NAMALWA (cell line): ENCODE measurements at places on chromosomes 7 and 10.

- DNase-seq, result no peak
Measured at GRCh38 chr10:75542906-75543305, 111.5 kb downstream of the LRMDA start.

GRCh38 chr7:28533731-28534531 is 121.6 kb downstream of the CREB5 start:
- DNase-seq, result no peak

DNA sequence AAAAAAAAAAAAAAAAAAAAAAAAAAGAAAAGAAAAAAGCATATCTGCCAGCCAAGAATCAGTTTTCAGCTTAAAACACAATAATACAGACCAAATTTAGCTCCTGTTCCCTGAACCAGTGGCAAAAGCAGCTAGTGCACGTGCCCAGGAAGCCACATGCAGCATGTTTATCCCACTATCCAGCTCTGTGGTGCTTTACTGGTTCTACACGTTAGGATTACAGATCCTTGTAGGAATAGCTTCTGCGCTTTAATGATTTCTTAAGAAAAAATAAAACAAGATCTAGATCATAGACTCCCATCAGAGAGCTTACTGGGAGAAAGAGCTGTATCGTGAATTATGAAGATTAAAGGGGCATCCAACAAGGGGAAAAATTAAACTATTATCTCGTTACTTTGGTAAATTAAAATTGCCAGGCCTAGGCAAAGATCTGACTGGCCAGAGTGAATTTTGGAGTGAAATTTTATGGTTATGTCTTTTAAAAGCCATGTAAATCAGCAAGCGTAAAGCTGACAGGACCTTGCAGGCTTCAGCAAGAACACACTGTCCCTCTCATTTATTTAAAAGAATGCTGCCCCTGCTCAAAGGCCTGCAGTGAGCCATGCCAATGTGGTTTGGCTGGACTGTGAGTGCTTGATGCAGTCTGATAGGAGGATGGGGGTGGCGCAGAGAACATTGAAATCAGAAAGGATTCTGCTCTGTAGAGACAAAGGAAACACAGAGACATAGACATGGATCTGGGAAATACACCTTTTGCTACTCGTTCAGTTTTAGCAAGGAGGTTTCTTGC is 177.3 kb upstream of the PHYHIPL start:
- no peak for DNase-seq

DNA sequence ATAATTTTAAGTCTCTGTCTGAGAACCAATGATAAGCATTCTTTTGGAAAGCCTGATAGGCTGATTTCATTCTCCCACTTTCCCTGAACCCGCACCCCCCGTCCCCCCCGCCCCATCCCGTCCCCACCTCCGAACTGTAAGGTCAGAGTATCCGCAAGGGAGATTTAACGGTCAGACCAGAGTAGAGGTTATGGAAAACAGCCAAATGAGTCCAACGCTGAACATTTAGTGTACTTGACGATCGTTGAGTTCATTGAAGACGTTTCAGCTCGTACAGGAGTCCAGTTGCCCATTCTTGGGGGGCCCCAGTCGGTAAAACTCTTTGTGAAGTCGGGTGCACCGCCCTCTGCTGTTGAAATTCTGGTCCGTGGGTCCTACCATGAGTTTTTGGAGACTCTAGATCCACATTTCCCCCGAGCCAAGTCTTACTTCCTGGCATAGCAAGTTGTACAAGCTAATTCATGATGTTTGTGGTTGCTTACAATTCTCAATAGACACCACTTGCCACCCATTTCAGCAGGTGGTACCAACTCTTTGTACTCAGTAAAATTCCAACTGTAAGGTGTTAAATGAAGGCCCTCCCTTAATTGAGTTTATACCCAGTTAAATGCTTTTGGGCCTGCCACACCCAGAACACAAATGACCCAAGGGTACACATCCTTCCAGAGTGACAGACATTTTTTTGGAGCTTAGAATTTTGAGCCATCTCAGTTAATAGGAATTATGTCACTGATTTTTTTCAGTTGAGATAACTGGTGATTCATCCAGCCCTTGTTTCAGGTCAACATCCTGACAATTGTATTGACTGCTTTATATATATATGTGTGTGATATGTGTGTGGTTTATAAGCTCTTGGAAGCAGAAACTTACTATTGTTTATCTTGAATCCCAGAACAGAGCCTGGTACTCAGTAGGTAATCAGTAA is 1.2 kb downstream of the MARCHF5 start:
- DNase-seq, result peak; percentile 79

DNA sequence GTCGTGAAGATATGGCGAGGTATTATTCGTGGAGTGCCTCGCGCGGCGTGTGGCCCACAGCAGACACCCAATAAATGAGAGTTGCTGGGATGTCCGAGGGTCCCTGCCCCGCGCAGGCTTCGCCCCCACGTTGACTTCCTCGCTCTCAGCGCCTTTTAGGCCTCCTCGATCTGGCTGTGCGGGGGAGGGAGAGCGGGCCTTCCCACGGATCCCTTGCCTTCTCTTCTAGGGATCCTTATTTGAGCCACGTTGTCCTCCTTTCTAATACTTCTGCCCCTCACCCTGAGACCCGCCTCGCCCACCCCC is 660 bp downstream of the VCL start:
- no peak for DNase-seq

- no peak for DNase-seq
Measured at GRCh38 chr7:95421847-95422444, 12.9 kb downstream of the PON2 start.

GRCh38 chr7:38171623-38172391 is 6.2 kb upstream of the STARD3NL start:
- DNase-seq, result no peak

GRCh38 chr7:104951546-104951945 is 62.5 kb upstream of the KMT2E start:
- DNase-seq, result no peak

DNA sequence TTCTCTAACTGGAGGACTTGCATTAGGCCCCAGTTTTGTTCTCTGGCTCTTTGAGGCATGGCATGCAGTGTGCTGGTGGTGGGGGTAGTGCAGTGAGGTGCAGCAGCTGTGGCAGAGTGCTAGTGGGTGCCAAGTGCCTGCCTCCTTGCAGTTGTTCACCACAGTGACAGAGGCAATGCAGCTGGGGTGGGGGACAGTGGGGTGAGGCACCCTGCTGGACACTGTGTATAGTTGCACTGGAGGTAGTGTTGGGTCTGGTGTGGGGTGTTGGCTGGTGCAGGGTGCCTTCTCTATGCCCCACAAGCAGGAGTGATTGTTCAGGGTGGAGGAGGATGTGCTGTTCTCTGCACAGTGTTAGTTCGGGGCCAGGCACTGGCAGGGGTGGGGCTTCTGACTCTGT is 21.7 kb upstream of the KEL start:
- DNase-seq, result no peak

- peak; percentile 21 for DNase-seq
Measured at GRCh38 chr10:79178614-79179163, 109.9 kb downstream of the ZMIZ1 start.

DNA sequence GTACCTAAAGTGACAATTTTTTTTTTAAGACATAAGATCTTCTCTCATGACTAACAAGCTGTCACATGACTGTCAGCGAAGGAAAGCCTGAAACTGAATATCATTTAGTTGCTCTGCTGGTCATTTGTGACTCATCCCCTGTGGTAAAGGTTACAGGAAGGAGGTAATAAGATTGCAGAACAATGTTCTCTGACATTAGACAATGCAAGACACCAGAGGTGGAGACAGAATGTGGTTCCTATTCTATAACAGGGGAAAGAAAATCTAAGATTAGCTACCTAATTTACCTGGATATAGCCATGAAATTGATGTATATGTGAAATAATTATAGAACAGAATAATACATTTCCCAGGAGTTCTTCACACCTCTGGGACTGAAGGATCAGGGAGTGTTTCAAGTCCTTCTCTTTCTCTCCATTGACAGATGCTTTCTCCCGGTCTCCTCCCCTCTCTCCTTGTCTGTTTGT is 47.7 kb downstream of the LRGUK start:
- DNase-seq, result peak; percentile 20

GRCh38 chr7:94237417-94237816 is 157.3 kb upstream of the COL1A2 start:
- DNase-seq, result no peak
